ENCODE measurements at places on chromosomes 2 and 18.

DNA sequence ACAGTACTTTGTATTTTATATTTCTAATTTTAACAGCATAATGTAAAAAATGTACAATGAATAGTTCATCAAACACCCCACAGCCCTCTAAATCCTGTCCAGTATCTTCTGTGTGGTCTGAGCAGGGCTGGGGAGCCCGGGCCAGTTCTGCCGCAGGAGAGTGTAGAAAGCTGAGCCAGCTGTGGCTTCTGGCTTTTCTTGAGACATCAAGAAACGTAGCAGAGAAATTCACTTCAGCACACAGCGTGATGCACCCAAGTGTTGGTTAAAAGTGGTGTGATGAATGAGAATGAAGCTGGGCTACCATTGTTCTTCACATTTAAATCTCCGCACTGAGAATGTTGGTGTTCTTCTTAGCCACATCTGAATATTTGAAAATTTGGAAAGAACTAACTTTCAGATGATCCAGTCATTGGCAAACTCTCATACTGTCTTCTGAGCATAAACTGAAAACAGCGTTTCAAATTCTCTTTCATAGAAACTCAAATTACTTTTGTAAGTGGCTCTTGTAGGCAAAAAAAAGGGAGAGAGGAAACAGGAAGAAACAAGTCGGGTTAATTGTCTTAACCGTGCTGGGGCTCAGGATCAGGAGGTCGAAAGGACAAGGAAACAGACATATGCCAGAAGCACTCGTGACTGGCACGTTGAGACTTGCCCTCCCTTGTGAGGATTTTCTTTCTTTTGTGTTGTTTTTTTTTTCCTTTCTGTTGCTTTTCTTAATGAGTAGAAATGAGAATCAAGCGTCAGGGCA, 23.4 kb upstream of the TMEM87B start:
- peak; percentile 30 for DNase-seq

GRCh38 chr2:227774011-227774624, 28.4 kb downstream of the SCYGR8 start:
- DNase-seq: no peak

DNA sequence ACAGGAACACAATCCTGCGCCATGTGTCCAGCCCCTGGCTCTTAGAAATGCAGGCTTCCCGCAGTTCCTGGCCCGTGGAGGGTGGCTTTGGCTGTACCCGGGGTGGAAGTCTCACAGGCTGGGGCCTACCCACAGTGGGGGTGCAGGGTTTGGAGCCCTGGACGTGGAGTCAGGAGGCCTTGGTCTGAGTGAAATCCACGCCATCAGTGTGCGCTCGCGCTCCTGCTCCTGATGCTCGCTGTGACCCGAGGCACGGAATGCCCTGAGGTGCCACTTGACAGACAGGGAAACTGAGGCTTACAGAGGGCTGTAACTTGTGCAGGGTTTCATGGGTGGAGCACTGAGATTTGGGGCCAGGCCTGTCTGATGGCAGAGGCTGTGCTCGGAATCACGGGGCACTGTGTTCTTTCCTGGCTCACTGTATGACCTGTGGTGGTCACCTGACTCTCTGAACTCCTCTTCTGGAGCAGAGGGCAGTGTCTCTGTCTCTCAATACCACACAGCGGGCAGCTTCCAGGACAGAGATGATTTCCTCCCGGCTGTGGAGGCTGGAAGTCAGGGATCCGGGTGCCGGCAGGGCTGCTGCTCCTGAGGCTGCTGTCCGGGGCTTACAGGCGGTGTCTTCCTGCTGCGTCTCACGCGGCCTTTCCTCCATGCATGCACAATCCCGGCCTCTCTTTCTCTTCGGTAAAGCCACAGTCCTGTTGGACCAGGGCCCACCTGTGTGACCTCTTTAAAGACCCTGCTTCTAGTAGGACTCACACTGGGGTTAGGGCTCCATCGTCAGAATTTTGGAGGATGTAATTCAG, 25.9 kb upstream of the ALLC start:
- DNase-seq: no peak

- no peak for DNase-seq
These were observed 2.9 kb upstream of the DSG4 start for GRCh38 chr18:31373641-31374040.

- no peak for DNase-seq
These were observed 72.6 kb upstream of the MC2R start for GRCh38 chr18:13987956-13988355.

DNA sequence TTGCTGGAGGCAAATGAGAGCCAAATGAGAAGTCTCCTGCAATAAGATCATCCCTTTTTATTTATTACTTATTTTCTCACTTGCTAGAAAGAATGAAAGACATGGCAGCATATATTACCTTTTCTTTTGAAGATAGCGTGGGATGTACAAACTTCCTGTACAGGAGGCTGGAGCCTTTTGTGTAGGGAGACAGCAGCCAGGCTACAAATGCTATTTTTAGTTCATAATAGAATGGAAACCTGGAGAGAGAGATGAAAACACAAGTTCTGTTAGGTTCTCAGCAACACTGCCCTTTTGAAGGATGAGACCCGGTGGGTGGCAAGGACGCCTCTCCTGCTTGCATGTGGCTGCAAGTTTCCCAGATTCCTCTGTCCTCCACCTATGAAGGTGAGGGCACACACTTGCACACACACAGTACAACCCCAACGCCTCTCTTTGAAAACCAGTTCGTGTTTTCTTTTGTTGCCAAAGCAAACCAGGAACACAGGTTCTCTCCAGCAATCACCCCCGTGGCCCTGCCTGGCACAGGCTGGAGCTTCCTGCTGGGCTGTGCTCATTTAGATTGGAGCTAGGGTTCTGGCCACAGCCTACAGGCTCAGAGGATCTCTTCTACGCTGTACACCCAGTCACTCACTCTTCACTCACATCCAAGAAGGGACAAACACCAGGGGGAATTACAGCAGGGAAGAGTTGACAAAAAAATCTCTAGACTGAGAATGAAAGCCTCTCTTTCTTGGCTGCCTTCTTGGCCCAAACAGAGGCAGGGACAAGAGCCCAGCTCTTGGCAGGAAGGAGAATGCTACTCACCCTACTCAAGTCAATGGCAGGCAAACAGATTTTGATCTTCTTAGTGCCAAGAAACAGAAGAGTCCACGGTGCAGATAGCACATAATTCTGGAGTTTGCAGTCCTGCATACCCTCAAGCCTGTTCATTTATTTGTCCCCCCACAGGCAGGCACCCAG, 55.6 kb downstream of the MRPL35 start:
- DNase-seq: no peak

- DNase-seq: no peak
These were observed 18.7 kb upstream of the LMAN1 start for GRCh38 chr18:59377613-59378337.

DNA sequence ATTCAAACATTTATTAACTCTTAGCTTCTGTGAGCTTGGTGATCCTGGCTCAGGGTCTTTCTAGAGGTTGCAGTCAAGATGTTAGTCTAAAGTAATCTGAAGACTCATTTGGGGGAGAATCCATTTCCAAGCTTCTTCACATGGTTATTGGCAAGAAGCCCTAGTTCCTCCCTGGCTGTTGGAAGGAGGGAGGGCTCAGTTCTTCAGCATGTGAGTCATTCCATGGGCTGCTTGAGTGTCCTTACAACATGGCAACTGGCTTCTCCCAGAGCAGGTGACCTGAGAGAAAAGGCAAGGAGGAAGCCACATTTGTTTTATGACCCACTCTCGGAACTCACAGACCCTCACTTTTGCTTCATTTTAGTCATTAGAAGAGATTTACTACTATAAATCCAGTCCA, 10.6 kb upstream of the C2orf74 start:
- DNase-seq: no peak

DNA sequence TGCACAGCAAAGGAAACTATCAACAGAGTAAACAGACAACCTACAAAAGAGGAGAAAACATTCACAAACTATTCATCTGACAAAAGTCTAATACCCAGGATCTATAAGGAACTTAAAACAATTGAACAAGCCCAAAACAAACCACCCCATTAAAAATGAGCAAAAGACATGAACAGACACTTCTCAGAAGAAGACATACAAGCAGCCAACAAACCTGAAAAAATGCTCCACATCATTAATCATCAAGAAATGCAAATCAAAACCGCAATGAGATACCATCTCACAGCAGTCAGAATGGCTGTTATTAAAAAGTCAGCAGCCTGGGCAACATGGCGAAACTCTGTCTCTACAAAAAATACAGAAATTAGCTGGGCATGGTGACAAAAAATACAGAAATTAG, 110.2 kb upstream of the LDLRAD4 start:
- no peak for DNase-seq

GRCh38 chr2:143668234-143668633, 539.0 kb downstream of the ARHGAP15 start:
- DNase-seq: no peak

DNA sequence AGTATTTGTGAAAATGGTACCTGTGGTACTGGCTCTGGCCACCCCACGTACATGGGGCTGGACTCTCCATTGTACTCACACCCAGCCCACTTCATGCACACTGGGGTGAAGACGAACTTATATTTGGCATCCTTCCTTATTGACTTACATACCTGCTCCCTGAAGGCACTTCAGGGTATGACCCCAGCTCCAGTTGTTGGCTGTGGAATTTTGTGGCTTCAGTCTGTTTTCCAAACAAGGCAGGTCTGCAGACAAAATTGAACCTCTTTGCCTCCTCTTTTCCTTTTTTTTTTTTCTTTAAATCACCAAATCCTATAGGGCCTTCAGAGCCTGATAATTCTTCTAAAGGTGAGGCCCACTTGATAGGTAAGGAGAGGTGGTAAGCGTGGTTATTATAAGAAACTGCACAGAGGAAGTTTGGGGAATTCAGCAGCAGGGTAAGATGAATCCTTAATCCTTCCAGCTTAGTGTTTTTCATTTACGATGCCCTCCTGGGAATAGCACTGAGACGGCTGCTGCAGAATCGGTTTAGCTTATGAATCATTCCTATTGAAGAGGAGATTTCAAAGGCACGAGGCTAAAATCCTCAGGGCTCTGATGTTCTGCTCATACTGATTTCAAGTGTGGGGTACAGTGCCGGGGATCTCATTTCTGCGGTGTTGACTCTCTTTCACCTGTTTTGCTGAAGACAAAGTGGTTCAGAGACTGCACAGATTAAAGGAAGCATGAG, 55.2 kb downstream of the KIF5C start:
- peak; percentile 12 for DNase-seq

GRCh38 chr18:50720325-50720674, 99.5 kb downstream of the MRO start:
- DNase-seq: no peak

GRCh38 chr2:227127201-227127600, 36.8 kb downstream of the COL4A4 start:
- DNase-seq: no peak

GRCh38 chr2:215216806-215217205, 78.4 kb upstream of the ABCA12 start:
- DNase-seq: no peak

- no peak for DNase-seq
These were observed 50.0 kb upstream of the CTDP1 start for GRCh38 chr18:79629606-79630005.

DNA sequence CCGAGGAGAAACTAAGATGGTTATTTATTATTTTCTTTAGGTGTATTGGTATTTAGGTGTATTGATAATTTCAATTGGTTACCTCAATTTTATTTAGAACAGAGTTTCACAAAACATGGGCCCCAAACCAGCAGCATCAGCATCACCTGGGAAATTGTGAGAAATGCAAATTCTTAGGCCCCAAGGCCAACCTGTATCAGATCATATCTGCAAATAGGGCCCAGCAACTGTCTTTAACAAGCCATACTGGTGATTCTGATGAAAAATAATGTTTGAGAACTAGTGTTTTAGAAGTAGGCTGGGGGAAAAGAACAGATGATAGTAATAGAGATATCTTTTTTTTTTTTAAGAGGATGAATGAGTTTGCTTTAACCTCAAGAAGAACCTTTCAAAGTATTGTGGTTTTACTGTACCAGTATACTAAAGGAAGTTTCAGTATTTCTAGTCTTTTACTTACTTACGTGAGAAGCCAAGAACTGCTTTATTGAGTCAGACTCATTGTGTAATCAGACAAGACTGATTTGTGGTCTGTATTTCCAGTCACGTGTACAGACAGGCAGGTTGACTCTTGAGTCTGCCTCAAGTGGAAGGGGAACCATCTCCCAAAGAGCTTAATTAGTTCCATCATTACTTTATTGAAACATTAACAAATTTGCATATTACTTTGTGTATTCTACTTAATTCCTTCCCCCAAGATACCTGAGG, 60.4 kb upstream of the GAREM1 start:
- DNase-seq: no peak

GRCh38 chr18:27411911-27412310, 226.8 kb upstream of the CHST9 start:
- DNase-seq: no peak

DNA sequence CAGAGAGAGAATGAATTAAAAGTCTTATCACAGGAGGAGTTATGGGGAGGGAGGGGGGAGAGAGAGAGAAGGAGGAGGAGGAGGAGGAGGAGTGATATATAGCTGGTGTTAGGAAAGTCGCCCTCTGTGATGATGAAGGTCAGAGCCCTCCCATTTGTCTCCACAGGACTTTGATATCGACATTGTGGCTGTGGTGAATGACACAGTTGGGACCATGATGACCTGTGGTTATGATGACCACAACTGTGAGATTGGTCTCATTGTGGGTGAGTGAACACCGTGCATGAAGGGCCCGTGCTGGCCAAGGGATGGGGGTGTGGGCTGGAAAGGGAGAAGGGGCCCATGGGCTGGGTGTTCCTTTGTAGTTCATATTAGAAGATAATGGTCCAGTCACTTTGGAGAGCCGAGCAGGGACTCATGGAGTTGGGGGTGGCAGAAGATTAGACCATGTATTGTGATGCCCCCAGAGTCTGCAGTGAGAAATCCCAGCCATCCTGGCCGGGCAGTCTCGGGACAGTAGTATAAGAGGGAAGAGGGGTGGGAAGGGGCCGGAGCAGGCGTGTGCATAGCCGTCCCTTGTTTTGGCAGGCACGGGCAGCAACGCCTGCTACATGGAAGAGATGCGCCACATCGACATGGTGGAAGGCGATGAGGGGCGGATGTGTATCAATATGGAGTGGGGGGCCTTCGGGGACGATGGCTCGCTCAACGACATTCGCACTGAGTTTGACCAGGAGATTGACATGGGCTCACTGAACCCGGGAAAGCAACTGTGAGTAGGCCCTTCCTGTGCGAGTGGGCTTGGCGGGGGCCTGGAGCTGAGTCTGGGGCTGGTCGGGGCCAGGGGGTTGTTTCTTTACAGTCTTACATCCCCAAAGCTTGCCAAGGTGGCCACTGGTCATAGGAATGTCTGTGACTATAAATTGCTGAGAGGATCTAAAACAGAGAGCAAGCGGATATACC, 40.0 kb downstream of the HK2 start:
- DNase-seq: no peak

DNA sequence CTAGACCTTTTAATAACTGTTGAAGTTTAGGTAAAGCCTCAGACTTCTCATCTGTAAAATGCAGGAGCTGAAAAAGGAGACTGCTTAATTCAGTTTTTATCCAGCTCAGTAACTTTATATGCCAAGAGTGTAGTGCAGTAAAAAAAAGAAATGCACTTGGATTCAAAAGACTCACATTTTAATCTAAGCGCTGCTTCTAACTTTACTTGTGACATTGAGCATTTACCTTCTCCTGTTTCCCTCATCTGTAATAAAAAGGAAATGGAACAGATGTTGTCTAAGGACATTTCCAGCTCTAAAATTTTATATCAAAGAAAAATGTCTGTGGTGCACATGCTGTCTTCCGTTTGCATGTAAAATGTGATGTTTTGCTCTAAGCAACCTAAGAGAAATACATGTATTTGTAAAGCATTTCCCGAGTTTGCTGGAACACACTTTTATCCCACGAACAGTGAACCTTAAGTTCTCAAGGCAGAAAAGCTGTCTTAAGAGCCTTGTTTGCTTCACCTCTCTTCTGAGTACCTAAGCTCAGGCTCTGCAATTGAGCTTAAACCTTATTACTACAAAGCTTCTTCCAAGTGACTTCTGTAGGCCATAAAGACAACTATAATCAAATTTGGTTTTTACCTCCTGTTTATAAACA, 24.2 kb upstream of the TANK start:
- no peak for DNase-seq

Measured in muscle of back (tissue), 13 donors.